ENCODE measurements at places on chromosomes 5 and 9.

GRCh38 chr5:97991236-97991635 lies 782.2 kb upstream of the RGMB start:
- no peak for DNase-seq

DNA sequence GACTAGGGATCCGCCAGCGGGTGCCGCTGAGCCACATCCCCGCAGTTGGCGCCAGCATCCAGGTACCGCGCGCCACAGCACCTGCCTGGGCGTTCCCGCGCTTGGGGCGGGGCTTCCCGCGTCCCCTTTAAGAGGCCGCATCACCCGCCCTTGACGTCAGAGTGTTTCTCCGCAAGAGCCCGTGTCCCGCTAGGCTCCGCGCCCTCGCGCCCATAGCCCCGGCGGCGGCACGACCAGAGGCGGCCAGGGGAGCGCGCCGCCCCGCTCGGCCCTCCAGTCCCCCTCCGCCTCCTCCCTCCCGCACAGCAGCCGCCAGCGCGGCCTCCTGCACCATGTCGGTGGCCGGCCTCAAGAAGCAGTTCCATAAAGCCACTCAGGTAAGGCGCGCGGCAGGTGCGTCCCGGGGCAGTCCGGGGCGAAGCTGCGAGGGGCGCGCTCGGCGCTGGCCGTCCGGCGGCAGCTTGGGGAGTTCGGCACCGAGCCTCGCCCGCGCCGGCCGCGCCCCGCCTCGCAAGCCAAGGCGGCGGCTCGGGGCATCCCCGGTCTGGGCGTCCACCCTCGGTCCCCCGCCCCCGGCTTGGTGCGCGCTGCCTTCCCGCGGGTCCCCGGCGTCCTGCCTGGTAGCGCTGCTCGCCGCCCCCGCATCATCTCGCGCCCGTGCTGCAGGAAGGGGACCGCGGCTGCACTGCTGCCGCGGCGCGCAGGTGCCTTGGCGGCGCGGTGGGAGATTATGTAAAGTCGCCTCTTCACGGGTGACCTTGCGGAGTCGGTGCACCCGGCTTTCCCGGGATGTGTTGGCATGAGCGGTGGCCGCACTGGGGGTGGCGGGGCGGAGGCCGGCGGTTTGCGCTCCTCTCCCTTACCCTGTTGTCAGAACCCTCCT lies at the start of gene SH3GL2:
Gene SH3GL2, plus strand, starts transcription at position 156 of the 883 bp plus-strand sequence.
- DNase-seq: peak; percentile 26

DNA sequence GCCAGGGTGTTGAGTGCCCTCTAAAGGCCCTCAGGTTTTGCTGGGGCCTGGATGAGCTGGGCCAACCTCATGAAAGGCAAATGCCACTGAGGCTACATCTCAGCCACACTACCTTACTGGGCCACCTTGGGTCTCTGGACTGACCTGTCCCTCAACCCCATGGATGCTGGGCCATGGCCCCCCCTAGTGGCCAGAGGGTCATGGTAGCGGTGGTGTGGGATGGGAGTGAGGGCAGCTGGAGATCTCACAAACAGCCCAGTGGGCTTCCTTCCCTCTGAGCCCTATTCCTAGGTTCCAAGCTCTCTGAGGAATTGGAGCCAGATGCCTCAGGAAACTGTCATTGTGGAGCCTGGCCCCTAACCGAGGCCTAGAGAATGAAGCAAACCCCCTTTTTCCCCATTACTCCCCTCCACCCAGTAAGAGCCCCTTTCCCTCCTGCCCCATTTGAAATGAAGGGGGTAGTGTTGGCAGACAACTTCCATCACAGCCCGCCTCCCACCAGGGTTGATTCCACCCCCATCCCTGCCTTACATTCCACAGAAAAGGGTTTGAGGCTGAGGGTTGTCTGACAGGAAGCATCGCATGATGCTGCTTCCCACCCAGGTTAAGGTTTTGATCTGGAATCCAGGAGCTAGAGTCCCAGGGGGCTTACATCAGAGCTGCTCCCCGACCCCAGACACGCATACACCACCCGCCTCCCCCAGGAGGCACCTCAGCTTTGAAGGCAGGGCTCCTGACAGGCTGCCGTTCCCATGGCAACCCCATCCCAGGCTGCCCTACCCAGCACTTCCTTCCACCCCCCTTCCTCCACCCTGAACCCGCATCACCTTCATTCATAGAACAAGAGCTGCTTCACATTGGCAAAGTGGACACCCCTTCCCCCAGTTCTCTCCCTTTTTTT lies 63.9 kb downstream of the PCDH1 start:
- DNase-seq: peak; percentile 76

DNA sequence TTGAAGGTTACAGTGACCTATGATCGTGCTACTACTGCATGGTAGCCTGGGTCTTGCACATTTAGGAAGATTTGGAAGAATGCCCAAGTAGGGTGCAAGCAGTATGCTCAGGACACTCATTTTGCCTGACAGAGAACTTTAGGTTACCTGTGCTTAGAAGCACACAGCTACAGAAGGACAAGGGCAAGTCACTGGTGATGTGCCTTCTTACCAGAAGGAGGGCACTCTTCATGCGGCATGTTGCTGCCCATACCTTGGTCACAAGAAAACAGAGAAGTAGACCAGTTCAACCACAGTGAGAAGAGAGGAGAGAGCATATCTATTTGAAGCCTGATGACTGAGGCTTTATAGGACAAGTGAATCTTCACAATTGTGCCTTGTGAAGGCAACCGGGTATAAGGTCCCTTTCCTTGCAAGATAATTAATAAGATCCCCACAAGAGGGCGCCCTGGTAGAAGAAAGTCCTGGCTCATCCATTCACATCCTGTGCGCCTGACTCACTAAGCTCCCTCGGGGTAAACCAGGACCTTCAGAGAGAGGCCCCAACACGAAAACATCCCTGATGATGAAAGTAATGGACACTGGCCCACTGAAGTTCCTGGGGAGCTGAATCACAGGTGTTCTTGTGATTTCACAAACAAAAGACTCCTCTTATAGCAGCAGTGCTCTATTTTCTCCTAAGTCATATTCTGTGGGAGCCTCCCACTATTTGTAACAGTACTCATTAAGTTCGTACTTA lies 38.1 kb upstream of the STARD4 start:
- peak; percentile 59 for DNase-seq

DNA sequence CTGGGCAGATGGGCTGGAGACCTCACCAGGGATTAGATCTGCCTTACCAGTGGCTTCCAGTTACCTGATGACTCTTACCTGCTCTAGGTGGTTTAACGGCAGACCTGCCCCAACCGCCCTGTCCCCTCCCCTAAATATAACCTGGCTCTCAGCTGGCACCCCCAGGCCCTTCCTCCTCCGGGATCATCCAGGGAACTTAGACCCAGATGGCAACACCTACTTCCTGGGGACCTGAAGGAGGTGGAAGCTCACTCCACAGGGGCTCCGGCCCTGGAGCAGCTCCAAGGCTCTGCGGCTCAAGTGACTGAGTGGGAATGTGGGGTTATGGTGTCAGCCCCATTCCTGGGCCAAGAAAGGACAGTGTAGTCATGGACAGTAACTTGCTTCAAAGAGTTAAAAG lies 130.4 kb downstream of the OLFM1 start:
- no peak for DNase-seq

DNA sequence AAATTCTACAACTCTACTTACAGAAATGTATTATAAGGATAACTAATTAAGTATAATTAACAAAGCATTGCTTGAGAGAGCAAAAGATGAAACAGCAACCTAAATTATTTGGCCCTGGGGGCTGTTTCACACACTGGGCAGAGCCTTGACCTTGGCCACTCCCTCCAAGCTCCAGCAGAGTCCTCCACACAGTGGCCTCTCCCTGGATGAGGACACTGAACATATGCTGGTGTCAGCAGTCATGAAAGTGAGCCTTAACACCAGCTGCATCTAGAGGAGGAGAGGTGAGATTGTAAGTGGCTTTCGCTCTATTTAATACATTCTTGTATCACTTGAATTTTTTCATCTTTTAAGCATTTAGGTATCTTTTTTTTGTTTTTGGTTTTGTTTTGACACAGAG lies 23.3 kb upstream of the ZDHHC12 start:
- no peak for DNase-seq

GRCh38 chr5:18403141-18403540 lies 768.9 kb downstream of the TAF11L14 start:
- no peak for DNase-seq

- DNase-seq: no peak
Observed at GRCh38 chr5:83475391-83475863, 3.9 kb downstream of the VCAN start.

DNA sequence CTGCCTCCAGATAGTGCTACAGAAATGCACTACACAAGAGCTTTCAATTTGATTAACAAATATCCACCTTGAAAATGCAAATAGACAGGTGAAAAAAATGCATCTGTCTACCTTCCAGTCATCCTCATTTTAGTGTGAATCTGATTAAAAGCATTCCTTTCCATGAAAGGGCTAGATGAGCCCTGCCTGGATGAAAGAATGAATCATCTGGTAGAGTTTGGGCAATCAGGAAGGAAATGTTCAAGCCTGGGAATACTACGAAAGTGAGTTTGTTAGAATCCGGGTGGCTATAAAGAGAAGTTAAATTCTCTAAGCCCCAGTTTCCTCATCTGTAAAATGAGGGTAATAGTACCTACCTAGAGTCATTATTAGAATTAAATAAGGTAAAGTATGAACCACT lies 142.6 kb downstream of the FAM114A2 start:
- no peak for DNase-seq

DNA sequence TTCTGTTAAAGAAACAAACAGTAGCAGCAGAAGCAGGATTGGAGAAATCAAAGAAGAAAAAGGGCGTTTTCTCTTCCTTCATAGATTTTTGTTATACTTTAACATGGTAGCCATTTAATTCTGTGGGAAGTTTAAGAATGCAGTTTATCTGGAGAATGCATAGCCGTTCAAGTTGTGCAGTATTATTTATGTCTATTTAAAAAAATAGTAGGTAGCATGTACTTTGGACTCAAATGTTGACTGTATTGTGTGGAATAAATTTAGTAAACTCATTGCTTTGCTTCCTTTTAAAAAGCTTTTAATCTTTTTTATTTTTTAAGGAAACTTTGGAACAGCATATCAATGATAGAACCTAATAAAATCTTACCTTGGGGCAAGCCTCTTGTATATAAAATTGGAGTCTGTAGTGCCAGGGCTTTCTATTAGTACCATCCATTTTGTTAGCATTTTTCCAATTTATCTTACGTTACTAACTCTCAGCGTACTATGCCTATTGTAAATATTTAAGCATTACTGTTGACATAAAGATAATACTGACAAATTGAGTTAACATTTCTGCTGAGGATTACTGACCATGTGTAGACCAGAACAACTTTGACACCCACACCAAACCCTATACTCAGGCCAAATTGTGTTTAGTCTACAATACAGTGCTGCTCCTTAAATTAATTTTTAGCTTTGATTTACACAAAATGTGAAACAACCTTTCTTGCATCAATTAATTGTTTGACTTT lies 291.1 kb downstream of the NNT start:
- DNase-seq: no peak

DNA sequence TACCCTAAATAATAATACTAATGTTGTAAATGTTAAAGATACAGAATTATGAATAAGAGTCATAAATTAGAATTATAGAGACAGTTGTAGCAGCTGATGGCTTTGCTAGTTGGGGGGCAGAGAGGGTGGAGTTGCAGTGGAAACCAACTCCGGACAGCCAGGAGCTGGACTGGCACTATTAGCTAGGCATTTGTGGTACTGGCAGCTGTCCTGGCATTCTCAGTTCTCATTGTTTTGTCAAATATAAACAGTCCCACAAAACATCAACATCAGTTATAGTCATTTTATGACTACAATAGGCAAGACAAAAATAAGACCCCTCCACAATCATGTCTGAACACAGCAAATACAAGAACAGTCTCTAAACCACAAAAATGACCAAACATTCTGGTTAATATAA lies 2.8 kb upstream of the FBXL17 start:
- no peak for DNase-seq

- no peak for DNase-seq
Observed at GRCh38 chr9:76891874-76892273, 14.0 kb downstream of the PRUNE2 start.

DNA sequence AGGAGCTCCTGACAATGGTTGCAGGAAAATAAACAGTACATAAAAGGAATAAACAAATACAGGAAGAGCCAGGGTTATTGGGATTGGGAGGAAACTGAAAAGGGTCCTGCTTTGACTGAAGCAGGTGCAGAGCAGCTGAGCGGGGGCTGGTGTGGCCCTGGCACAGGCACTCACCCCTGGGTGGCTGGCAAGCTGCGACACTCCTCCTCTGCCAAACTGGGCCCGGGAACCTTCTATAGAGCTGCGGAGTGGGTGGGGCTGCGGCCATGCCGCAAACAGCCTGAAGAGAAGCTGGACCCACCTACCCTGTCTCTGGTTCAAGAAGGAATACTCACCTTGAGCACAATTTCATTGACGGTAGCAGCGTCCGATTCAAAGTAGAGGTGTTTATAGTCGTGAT lies 182.5 kb downstream of the GAPVD1 start:
- no peak for DNase-seq

DNA sequence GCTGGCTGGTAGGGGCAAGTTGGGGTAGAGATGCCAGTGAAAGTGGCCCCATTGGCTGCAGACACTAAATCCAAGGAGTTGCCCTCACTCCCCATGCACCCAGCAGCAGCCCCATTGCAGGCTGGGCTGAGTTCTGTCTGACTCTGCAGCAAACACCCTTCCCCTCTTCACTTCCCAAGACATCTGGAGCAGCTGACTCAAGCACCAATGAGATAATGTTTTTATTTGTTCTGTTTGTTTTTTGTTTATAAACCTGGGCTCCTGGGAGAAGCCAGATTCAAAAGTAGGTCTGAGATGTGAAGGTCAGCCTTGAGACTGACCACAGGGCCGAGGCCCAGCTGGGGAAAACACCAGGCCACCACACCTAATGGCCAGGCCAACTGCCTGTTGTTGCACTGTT lies 545.9 kb upstream of the KLF4 start:
- no peak for DNase-seq
